ACHN (cell line): ENCODE measurements at places on chromosomes 11 and 22.
A peak's percentile ranks its signal among the peaks of the same experiment; 100 is the strongest.

DNA sequence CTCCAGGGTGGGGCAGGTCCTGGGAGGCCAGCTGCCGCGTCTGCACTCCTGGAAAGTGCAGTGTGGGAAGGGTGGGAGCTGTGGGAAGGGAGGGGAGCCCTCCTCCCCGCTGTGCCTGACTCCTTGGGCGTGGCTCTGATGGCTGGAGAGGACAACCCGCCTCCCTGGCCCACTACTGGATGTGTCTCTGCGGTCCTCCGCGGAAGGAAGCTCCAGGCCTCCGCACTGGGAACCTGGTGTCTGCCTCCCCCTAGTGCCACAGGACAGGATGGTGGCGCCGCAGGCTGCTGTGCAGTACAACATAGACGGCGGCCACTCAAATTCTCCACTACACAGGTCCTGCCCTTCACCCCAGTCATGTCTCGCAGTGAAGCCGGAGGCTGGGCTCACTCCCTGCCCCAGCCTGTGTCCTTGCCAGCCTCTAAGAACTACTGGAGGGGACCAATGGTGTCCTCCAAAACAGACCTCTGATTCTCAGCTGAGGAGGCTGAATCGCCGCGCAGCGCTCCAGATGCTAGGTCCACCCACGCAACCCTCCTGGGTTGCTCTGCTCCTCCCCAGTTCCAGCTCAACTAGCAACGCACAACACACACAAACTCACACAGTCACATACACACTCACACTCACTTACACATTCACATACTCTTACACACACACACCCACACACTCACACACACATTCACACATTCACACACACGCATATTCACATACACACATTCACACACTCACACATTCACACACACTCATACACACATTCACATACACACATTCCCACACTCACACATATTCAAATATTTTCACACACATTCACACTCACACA, 12.4 kb upstream of the DSCAML1 start:
- DNase-seq: peak; percentile 38

DNA sequence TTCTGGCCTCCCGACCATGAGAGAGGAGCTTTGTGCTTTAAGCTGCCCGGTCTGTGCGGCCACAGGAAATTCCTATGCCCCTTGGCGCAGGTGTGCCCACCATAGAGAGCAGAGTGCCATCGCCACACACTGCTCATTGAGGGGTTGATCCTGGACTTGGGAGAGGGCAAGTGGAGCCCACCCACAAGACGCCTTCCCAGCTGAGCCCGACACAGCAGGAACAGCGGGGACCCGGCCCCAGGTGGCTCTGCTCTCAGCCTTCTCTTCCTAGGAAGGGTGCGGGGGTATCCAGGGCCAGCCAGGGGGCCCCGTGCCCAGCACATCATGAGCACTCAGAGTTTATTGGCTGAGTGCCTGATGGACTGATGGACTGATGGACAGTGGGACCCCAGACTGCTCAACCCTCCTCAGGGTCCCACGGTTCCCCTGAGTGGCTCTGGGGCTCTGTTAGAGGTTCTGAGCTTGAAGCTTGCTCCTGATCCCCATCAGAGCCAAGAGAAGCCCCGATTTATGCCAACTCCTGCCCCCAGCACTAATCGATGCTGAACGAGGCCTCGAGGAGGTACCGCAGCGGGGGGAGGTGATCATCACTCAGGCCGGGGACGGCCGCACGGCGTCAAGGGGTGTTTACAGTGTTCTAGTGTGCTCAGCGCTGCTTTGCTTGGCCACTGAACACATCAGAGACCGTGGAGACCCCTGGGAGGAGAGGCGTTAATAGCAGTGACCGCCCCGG, 13.5 kb upstream of the MRGPRD start:
- no peak for DNase-seq

DNA sequence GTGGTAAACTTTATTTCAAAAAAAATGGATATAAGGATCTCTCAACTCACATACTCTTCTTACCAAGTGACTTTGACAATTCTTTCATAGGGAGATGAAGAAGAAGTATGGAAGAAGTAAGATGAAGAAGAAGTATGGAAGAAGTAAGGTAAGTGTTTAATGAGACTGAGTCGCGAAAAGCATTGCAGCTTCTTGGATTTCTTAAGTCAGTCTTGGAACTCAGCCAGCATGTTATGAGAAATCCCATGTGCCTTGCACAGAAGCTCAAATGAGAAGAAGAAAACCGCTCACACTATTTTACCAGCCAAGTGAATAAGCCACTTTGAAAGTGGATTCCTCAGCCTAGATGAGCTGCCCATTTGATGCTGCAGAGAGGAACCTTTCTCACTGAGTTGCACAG, 332.0 kb upstream of the CCDC179 start:
- DNase-seq: no peak

GRCh38 chr22:40105755-40106154, 72.0 kb upstream of the TNRC6B start:
- DNase-seq: no peak
